ENCODE measurements at places on chromosomes 6 and 20.

DNA sequence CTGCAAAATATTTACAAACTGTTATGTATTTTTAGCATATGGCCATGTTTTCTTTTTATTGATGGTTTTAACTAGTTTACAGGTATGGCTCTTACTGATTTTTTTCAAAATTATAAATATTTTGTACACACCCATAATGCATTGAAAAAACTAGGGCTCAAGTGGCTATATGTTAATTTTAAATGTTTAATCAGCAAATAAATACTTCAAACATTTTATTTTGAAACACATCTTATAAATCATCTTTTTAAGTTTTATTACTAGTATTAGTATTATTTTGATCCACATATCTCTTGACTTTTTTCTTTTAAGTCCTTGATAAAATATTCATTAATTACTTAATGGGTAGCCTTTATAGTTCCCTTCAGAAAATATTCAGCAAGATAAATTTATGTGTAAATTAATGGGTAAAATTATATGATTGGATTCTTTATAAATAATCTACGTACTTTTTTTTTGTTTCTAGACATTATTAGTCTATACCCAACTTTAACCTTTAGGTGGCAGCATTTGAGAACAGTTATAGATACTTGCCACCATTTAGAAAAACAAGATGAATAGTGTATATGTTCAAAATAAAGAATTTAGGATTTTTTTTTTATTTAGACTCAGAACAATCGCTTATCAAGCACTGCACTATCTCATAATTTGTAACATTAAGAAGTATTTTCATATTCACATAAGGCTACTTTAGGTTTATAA lies 241.9 kb downstream of the ADGRB3 start:
- DNase-seq = peak; percentile 29

GRCh38 chr6:127015858-127016257 lies 102.6 kb upstream of the RSPO3 start:
- DNase-seq = no peak

DNA sequence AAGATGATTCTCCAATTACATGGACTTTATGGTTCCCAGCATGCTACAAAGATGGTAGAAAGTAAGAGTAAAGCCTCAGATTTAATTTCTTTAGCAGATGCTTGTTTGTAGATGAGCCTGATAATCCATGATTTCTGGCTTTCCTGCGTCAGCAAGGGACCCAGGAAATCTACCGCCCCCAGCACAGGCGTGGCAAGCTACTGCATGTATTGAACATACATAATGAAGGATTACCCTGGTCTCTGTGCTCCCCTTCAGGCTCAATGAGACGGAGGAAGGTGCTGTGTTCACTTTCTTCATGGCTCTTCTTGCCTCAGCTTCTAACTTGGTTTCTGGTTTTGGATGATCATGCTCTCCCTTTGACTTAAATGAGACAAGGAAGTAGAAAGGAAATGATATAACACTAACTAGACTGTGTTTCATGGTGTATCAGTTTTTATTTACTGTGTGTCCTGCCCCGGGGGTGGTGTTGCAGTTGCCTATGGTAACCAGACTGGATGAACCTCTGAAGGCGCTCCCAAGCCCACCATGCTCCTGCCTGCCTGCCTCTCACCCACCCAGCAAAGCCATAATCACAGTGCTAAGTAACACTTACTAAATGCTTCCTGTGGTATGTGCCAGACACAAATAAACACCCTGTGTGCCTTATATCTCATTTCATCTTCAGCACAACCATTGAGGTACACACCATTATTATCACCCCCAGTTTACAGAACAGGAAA lies 17.9 kb downstream of the GCM1 start:
- no peak for DNase-seq

DNA sequence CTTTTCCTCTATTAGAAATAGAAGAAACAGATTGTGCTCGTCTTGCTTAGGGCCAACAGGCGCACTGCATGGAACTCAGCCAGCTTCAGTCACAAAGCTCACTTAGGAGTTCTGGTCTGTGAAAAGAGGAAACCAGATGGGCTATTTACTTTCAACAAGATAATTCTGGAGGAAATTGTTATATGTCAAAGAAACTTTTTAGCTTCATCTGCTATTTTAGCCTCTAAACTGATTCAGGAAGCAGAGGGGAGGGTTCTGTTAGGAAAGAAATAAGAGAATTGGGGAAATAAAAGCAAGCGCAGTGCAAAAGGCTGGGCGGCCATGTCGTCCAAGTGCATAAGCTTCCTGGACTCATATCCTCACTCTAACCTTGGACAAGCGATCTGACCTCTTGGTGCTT lies 21.3 kb downstream of the PRKN start:
- peak; percentile 6 for DNase-seq

- DNase-seq = peak; percentile 25
Measured at GRCh38 chr6:24719125-24719971, at the start of gene C6orf62. TSS of gene C6orf62 (minus strand) at chr6:24719154. CDS start at chr6:24718668, 486 bp downstream.

DNA sequence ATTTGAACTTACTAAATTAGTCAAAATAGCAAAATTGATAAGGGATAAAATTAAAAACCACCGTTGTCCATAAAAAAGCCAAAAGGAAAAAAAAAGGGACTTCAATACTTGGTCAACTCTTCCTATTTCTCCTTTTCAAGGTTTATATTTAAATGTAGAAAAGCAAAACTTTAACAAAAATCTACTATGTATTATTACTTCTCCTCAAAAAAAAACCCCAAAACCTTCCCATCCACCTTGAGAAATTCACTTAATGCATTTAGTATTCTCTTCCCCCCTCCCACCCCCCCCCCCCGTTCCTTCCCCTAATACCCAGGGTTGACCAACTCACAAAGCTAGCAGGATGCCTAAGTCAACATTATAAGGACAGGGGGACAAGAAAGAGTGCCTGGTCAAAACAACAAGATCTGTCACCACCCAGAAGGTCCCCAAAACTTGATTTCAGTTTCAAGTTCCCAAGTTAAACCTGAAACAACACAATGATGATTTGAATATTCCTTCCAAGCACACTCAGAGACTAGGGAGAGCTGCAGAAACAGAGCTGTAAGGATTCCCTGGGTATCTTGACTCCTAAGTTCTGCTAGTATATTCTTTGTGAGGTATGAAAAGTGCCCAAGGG lies 14.6 kb downstream of the GMDS start:
- DNase-seq = no peak

DNA sequence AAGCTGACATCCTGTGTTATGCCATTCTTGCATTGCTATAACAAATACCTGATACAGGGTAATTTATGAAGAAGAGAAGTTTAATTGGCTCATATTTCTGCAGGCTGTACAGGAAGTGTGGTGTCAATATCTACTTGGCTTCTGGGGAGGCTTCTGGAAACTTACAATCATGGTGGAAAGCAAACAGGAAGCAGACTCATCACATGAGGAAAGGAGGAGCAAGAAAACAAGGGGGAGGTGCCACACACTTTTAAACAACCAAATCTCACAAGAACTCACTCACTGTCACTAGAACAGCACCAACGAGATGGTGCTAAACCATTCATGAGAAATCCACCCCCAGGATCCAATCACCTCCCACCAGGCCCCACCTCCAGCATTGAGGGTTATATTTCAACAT lies 143.1 kb upstream of the GGTLC1 start:
- DNase-seq = no peak

- no peak for DNase-seq
Measured at GRCh38 chr20:12987261-12987660, 21.5 kb upstream of the SPTLC3 start.

- peak; percentile 36 for DNase-seq
Measured at GRCh38 chr20:23156842-23157423, 70.8 kb upstream of the CD93 start.

- no peak for DNase-seq
Measured at GRCh38 chr6:12359036-12359435, 68.9 kb downstream of the EDN1 start.

DNA sequence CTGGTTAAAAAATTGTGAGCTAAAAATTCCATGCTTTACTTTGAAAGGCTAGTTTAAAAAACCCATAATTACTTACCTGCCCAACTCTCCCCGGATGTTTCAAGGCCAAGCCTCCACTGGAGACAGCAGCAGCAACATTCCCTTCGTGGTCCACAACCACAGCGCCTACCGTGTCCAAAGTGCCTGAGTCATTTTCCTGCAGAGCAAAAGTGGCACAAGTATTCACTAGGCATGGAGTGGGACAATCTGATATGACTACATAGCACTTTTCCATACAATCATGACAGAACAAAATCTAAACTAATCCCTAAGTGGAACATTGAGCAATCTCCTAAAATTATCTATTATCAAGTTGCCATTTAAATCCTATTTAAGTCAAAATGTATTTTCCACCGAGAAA lies 104.8 kb downstream of the TASP1 start:
- no peak for DNase-seq

GRCh38 chr6:33419580-33420490 lies at the start of gene SYNGAP1:
TSS of gene SYNGAP1 (plus strand) at chr6:33420065. CDS start at chr6:33420265, 200 bp downstream.
- peak; percentile 79 for DNase-seq

DNA sequence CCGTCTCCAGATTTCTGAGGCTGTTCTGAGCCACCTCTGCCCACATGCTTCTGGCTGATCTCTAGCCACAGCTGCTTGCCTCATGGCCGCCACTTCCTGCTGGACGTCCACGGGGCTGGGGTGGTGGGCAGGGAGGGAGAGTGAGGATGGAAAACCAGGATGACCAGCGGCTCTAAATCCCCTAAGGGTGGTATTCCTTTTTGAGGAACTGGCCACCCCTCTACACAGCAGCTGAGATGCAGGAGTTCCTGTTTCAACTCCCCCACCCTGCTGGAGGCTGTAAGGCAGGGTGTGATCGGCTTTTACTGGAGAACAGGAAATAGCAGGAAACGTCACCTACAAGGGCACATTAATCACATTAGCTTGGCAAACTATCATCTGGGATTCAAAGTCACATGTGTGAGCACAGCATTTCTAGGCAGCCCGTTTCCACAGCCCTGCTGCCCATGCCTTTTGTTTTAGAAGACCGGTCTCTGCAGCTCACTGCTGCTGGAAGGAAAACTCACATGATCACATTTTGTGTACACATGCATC lies 181.6 kb upstream of the ECI2 start:
- peak; percentile 80 for DNase-seq

GRCh38 chr20:5974531-5974930 lies 24.1 kb downstream of the MCM8 start:
- peak; percentile 3 for DNase-seq

DNA sequence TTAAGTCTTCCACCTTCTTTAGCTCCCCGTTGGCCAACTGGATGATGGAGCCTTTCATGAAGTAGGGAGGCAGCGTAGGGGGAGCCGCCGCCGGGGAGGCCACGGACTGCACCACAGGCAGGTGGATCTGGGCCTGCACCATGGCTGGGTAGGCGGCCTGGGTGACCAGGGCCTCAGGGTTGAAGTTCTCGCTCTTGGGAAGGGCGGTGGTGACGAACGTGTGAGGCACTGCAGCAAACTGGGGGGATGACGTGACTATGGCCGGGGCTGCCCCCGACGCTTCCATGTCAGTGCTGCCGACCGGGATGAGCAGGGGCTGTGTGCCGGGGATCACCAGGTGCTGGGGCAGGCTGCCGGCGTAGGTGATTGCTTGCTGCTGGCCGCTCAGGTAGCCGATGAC lies 88.1 kb downstream of the GMPR start:
- DNase-seq = no peak

GRCh38 chr6:166939345-166939744 lies 17.0 kb downstream of the RNASET2 start:
- no peak for DNase-seq

GRCh38 chr20:45779011-45779915 lies 12.4 kb downstream of the WFDC3 start:
- peak; percentile 99 for DNase-seq

DNA sequence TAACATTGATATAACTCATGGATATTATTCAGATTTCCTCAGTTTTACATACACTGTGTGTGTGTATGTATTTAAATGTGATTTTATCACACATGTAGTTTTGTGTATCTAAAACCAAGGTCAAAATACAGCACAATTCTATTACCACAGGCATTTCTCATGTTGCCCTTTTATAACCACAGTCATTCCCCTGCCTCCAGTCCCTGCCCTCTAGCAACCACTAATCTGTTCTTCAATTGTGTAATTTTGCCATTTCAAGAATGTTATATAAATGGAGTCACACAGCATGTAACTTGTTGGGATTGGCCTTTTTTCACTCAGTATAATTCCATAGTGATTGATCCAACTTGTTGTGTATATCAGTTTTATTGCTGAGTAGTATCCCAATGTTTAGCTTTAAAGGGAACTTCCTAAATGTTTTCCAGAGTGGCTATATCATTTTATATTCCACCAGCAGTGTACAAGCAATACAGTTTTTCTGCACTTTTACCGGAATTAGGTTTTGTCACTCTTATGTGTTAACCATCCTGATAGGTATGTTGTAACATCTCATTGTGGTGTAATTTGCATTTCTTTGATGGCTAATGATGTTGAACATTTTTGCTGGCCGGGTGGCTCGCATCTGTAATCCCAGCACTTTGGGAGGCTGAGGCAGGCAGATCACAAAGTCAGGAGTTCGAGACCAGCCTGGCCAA lies 338.2 kb downstream of the SOX4 start:
- DNase-seq = peak; percentile 63

- no peak for DNase-seq
Measured at GRCh38 chr20:57207251-57207650, 59.2 kb downstream of the BMP7 start.

DNA sequence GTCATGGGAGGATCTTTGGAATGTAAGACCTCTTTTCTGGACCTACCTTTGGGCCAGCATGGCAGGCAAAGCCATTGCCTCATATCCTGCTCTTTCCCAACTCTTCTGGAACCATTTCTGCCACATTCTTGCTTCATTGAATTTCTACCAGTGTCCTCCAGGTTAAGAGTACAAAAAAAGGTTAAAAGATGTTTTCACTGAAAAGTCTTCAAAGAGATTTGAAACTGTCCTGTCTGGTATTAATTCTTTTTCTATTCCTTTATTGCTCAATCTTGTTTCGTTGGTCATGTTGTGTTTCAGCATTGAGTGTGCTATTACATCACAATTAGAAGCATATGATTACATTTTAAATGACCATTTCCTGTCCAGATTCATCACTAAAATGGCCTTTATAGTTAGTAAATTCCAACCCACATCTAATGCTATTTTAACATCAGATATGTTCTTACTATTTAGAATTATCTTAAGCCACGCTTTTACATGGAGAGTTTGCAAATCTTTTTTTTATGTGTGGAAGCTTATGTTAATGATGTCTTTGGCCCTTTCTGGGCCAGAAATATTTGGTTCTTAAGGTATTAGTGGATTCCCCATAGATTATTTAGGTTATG lies 450.9 kb downstream of the GJA1 start:
- no peak for DNase-seq

DNA sequence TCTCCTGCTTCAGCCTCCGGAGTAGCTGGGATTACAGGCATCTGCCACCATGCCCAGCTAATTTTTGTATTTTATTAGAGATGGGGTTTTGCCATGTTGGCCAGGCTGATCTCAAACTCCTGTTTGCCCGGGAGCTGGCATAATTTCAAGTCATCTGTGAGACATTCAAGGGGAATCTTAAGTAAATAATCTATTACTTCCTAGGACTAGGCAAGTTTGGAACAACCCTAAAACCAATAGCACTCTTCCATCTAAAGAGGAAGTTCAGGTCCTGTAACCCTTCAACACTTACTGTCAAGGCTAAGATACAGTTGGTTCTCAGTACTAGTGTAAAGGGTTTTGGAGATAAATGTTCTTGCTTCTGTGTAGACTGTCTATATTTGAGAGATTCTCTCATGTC lies 267.8 kb upstream of the IRAK1BP1 start:
- peak; percentile 61 for DNase-seq

Measured in fibroblast of skin of scalp (primary cell).